ENCODE measurements at places on chromosomes 6 and 20. TPM values are rescaled to one million over a fixed set of nuclear protein-coding genes. Genes with fewer than 3 reads are reported as not detected.

GRCh38 chr20:4026093-4026601, 10.8 kb upstream of the RNF24 start:
- no peak for DNase-seq

DNA sequence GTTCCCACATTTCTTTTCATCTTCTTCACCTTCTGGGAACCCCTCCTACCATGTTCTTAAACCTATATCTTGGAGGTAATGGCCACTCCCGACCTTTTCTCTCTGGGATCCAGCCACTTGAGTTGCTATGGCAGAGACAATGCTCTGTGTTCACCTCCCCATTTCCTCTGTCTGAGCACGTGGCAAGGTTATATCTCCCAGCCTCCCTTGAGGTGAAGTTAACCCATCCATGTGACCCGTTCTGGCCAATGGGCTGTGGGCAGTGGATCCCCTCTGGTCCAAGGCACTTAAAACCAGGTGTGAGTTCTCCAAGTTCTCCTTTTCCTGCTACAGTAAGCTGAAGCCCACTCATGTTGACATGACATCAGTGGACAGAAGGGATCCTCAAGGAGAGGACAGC, 261.4 kb downstream of the LRFN2 start:
- no peak for DNase-seq

DNA sequence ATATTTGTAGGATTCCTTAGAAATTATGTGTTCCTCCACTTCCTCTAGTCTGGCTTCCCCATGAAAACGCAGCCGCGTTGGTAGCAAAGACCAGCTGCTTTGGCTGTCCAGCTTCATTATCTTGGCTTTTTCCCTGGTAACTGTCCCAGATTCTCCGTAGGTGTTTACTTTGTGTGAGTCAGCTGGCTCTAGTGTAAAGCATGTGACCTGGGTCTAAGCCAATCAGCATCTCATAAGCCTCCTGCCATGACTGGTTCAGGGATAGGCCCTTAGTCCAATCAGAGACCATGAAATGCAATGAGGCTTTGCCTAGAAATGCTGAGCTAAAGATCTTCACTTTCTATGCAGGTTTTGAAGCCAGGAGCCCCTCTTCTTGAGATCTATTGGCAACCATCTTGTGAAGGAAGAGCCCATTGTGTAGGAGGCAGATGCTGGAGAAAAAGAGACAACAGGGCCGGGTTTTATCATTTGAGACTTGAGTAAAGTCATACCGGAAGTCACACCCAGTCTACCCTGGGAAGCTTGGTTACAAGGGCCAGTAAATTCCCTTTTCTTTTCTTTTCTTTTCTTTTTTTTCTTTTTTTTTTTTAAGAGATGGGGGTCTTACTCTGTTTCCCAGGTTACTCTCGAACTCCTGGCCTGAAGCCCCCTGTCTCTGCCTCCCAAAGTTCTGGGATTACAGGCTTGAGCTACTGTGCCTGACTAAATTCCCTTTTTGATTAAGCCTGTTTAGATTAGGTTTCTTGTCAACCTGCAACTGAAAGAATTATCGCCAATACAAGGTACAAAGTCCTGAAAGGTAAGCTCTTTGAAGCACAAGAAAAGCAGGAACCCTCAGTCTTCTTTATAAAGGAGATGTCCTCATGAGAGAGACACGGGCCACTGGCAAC, 256.5 kb upstream of the RREB1 start:
- DNase-seq = peak; percentile 26

- DNase-seq = no peak
Observed at GRCh38 chr6:34575326-34575725, 19.2 kb upstream of the SPDEF start.

DNA sequence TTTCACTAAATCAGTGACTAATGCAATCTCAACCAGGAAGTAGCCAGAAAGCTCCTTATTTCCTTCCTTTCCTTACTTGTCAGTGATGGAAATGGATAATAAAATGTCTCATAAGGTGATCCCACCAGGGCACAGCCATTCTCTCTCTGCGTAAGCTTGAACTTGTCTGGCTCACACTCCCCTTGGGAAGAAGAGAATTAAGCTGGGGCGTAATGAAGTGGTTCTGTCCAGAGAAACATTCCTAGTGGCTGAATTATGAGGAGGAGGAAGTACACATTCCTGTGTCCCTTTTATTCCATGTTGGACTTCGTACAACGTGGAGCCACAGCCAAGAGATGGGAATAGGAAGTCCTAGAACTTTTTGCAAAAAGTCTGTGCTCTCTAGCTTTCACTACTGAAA, 93.7 kb downstream of the MTHFD1L start:
- peak; percentile 23 for DNase-seq

GRCh38 chr6:26571592-26572296, 25.0 kb upstream of the ABT1 start:
- DNase-seq = peak; percentile 47

- DNase-seq = no peak
Observed at GRCh38 chr6:26194816-26195375, 107.7 kb downstream of the HFE start.

GRCh38 chr6:140602431-140603248, 1228.2 kb upstream of the CITED2 start:
- DNase-seq = no peak

Gene C20orf144
- total RNA-seq = not detected

Gene PCK1
- 744 TPM for total RNA-seq

Gene BMP6
- total RNA-seq = 8.2 TPM

All from transverse colon (tissue), 4 donors.